ENCODE measurements at places on chromosomes 7 and 10. TPM values are rescaled to one million over a fixed set of nuclear protein-coding genes. Genes with fewer than 3 reads are reported as not detected.

GRCh38 chr10:63264617-63265221 lies 131.6 kb downstream of the NRBF2 start:
- no peak for DNase-seq

GRCh38 chr7:82419200-82419599 lies 24.4 kb downstream of the CACNA2D1 start:
- DNase-seq = no peak

- DNase-seq = no peak
Measured at GRCh38 chr10:95493862-95494261, 67.3 kb downstream of the SORBS1 start.

Gene SLC16A12
- 1.2 TPM for total RNA-seq

Data from Calu3 (cell line).